SJSA1 (cell line): ENCODE measurements at places on chromosomes 2 and 18. TPM values are rescaled to one million over a fixed set of nuclear protein-coding genes. Genes with fewer than 3 reads are reported as not detected.

DNA sequence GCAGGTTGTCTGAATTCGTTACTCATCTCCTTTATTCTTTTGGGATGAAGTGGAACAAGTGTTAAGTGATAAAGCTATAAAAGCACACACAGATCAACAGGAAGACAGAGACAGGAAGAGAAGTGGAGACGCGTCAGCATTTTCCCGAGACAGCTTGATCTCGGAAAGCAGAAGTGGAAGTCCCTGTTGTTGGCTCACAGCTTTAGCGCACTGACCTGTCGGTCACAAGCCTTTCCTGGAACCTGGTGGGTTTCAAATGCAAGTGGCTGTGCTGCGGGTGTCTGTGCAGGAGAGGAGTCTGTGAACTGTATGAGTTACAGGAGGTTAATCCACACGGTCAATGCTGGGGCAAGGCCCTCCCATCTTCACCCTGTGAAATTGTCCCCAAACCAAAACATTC is 116.6 kb upstream of the PELI1 start:
- no peak for DNase-seq
- H3K4me3 ChIP-seq, result no peak overlapping the region
- H3K27me3 ChIP-seq, result no peaks in the 10 kb centered on the region
- H3K36me3 ChIP-seq, result no peaks in the 10 kb centered on the region
- peaks cover 24% of the 10 kb centered on the region for H3K4me1 ChIP-seq

DNA sequence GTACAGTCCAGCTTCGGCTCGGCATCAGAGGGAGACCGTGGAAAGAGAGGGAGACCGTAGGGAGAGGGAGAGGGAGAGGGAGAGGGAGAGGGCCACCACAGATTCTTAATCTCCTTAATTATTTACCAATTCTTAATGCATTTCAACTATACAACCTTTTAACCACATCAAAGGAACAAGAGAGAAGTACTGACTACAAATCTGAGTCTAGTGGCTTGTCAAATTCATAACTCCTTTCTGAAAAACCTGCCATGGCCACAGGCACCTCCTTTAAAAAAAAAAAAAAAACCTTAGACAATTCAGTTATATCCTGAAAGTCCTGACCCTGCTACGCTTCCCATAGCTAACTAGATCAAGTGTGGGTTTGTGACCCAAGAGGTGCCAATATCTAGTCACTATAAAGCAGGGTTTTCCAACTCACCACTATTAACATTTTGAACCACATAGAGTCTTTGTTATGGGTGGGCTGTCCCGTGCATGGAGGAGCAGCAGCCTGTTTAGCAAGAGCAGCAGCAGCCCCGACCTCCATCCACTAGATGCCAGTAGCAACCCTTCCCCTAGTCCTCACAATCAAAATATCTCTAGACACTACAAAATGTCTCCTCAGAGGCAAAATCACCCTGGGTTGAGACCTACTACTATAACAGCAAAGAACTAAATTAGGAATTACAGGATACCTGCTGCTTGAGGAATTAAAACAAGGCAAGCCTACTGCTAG is 6.8 kb downstream of the ESCO1 start:
- no peaks in the 10 kb centered on the region; the same call in 1 of the 2 replicates for H3K4me1 ChIP-seq
- H3K27me3 ChIP-seq, result no peaks in the 10 kb centered on the region
- no peak for DNase-seq

ALK gene
- total RNA-seq, result not detected in 2 replicates

DNA sequence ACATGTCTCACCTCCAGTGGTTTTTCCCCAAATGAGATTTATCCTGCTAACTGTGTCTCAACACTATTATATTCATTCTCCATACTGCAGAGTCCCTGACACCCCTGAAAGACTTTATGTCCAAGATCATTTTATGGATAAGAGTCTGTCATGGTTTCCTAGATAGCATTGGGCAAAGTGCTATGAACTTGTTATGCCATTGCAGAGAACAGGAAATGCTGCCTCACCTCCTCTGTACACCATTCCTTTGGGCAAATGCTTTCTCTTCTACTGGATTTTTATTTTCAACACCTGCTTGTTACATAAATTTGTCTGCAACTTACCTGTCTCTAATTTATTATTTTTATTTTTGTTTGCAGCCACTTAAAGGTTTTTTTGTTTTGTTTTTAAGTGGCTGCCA is 652.5 kb upstream of the FAM98A start:
- no peak overlapping the region for H3K27ac ChIP-seq
- DNase-seq, result no peak
- no peak overlapping the region for H3K4me3 ChIP-seq
- H3K4me1 ChIP-seq, result no peaks in the 10 kb centered on the region
- no peaks in the 10 kb centered on the region for H3K36me3 ChIP-seq

DNA sequence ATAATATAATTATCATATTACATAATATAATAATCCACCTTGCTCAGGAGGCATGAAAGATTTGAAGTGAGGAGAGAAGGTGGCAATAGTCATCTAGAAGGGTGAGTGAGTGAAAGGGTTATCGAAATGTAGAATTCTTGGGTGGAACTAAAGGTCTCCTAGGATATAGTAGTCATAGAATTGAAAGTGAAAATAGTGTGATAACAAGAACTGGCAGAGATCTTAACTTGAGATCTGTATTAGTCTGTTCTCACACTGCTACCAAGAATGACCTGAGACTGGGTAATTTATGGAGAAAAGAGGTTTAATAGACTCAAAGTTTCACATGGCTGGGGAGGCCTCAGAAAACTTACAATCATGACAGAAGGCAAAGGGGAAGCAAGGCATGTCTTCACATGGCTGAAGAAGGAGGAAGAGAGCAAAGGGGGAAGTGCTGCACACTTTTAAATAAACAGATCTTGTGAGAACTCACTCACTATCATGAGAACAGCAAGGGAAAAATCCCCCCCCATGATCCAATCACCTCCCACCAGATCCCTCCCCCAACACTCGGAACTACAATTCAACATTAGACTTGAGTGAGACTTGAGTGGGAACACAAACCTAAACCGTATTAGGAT is 351.5 kb downstream of the NR4A2 start:
- no peak for DNase-seq
- H3K4me1 ChIP-seq, result no peaks in the 10 kb centered on the region
- no peak overlapping the region for H3K4me3 ChIP-seq
- no peaks in the 10 kb centered on the region for H3K36me3 ChIP-seq
- H3K27ac ChIP-seq, result no peak overlapping the region

DNA sequence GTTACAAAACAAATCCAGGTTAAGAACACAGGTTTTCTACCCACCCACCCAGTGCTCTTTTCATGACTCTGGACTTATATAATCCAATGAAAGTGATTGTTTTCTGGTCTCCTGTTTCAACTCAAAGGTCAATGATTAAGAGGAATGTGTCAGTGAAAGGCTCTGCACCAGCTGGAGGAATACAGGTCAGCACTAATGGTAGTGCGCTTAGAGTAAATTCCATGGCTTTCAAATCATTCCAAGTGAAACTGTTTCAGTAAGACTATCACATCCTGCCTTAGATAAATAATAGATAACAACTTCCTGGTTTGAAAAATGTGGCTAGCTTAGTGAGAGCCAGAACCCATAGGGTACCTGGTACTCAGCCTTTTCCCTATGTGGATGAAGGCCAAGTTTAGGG is 47.8 kb downstream of the SLC9A4 start:
- no peak for DNase-seq
- H3K27ac ChIP-seq, result no peak overlapping the region
- H3K4me1 ChIP-seq, result no peaks in the 10 kb centered on the region
- H3K4me3 ChIP-seq, result no peak overlapping the region
- no peaks in the 10 kb centered on the region for H3K27me3 ChIP-seq

GRCh38 chr2:96868555-96869280 is 1.2 kb downstream of the SEMA4C start:
- peak overlapping the region; percentile 87 for H3K4me3 ChIP-seq
- peaks cover 50% of the 10 kb centered on the region for H3K36me3 ChIP-seq
- H3K27me3 ChIP-seq, result peaks cover 4% of the 10 kb centered on the region; the same call in 1 of the 2 replicates
- H3K27ac ChIP-seq, result peak overlapping the region; percentile 83
- H3K4me1 ChIP-seq, result peaks cover 24% of the 10 kb centered on the region

RSAD2 gene
- total RNA-seq, result not detected in 2 replicates

DNA sequence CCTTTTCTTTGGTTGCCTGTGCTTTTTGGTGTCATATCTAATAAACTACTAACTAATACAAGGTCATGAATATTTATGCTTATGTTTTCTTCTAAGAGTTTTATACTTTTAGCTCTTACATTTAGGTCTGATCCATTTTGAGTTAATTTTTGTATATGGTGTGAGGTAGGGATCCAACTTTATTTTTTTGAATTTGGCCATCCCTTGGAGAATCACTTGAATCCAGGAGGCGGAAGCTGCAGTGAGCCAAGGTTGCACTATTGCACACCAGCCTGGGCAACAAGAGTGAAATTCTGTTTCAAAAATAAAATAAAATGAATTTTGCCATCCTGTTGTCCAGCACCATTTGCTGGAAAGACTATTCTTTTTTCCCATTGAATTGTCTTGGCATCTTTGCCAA is 8.6 kb upstream of the HPCAL1 start:
- H3K27ac ChIP-seq, result no peak overlapping the region
- H3K4me1 ChIP-seq, result peaks cover 30% of the 10 kb centered on the region
- H3K27me3 ChIP-seq, result no peaks in the 10 kb centered on the region

DNA sequence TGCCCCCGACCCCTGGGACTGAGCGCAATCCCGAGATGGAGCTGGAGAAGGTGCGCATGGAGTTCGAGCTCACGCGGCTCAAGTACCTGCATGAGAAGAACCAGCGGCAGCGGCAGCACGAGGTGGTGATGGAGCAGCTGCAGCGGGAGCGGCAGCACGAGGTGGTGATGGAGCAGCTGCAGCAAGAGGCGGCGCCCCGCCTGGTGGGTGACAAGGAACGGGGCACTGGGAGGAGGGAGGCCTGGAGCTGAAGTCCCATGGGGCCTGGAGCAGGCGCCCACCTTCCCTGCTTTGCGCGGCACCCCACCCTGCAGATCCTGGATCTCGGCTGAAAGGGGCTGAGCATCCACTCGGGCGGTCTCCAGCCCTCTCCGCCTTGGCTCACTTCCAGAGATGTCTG is 1.2 kb downstream of the TMEM247 start:
- no peaks in the 10 kb centered on the region for H3K27me3 ChIP-seq
- no peaks in the 10 kb centered on the region for H3K36me3 ChIP-seq
- no peak for DNase-seq
- no peak overlapping the region for H3K4me3 ChIP-seq

- no peak overlapping the region for H3K4me3 ChIP-seq
- H3K36me3 ChIP-seq, result no peaks in the 10 kb centered on the region
- no peaks in the 10 kb centered on the region for H3K4me1 ChIP-seq
- no peak overlapping the region for H3K27ac ChIP-seq
Measured at GRCh38 chr18:24414349-24415003, 12.0 kb upstream of the IMPACT start.
